ENCODE measurements at places on chromosomes 7 and 10.

DNA sequence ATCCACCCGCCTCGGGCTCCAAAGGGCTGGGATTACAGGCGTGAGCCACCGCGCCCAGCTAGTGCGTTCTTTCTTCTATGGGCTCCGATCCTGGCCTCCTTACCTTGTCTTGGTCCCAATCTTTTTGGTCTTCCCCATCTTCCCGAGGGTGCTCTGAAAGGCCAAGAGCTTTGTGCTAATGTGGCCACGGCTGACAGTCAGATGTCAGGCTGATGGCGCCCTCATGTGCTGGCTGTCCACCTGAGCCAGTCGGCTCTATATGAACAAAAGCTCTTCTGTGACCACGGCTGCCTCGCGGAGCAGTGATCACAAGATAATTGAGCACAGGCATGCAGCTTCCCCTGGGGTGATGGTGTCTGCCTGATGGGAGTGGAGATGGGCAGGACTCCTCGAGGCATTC, 11.0 kb upstream of the AHCYL2 start:
- no peak for DNase-seq

DNA sequence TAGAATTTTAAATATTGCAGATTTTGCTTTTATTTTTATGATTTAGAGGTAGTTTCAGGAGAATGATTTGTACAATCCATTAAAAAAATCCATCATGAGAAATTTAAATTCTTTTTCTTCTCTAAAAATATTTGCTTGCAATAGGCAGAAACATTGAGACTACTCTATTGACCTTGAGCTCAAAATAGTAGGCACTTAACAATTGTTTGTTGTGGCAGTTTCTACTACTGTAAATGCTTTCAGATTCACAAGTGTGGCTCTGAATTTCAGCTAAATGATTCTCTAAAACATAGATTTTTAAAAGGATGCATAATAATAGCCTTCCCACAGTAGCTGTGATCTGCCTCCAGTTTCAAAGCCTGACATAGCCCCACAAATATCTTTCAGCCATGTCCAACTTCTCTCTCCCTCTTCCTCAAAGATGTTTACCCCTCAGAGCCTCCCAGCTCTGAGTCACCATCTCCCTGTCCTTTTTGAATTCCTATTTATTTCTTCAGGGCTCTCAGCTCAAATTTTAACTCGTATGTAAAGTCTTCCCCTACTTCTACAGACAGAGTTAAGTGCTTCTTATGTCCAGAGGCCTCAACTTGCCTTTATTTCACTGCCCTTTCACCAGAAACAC, 160.5 kb downstream of the AOAH start:
- no peak for DNase-seq

GRCh38 chr10:31704195-31704594, 224.4 kb downstream of the ARHGAP12 start:
- DNase-seq = no peak

GRCh38 chr10:282294-283139, 147.3 kb downstream of the ZMYND11 start:
- DNase-seq = peak; percentile 44

- no peak for DNase-seq
These were observed 236.4 kb downstream of the DNAJB6 start for GRCh38 chr7:157573244-157573643.

GRCh38 chr10:34157501-34157900, 657.6 kb downstream of the PARD3 start:
- DNase-seq = peak; percentile 25

DNA sequence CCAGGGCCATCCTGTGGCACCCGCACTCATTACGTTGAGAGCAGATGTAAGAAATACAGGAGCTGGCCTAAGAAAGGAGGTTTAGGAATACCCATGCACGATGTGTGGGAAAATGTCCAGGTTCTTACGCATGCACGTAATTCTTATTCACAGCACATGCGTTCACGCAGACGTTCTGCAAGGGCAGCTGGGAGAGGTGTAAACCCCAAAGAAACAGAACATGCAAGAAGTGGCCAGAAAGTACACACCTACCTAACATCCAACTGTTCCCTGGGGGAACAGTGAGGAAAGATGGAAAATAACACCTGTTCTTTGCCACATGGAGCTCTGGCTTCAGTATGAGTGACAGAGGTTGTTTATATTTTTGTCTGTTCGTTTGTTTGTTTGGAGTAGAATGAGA, 285.6 kb downstream of the PRPF18 start:
- no peak for DNase-seq

- peak; percentile 97 for DNase-seq
These were observed 208.3 kb downstream of the USP6NL start for GRCh38 chr10:11403116-11403515.

DNA sequence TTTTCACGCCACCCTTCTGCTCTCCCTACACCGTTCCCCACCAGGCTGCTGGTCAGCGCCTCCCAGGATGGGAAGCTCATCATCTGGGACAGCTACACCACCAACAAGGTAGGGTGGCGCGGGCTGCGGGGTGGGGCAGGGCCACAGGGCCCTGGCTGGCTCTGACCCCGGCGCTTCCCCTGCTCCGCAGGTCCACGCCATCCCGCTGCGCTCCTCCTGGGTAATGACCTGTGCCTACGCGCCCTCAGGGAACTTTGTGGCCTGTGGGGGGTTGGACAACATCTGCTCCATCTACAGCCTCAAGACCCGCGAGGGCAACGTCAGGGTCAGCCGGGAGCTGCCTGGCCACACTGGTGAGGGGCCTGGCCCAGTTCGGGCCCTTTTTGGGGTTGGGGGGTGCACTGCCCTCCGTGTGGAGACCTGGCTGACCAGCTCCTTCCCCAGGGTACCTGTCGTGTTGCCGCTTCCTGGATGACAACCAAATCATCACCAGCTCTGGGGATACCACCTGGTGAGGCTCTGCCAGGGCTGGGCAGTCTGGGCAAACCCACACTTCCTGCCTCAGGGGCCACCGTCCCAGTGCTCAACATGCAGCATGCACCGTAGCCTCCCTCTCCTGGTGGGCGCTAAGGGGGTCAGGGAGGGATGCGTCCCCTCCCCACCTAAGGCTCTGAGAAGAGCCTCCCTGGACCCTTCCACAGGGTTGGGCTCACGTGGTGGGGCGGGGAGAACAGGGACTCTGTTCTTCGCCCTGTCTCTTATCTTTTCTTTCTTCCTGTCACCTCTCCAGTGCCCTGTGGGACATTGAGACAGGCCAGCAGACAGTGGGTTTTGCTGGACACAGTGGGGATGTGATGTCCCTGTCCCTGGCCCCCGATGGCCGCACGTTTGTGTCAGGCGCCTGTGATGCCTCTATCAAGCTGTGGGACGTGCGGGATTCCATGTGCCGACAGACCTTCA, 4.0 kb downstream of the GNB2 start:
- DNase-seq = no peak

GRCh38 chr10:29710128-29710527, 75.4 kb upstream of the SVIL start:
- no peak for DNase-seq

DNA sequence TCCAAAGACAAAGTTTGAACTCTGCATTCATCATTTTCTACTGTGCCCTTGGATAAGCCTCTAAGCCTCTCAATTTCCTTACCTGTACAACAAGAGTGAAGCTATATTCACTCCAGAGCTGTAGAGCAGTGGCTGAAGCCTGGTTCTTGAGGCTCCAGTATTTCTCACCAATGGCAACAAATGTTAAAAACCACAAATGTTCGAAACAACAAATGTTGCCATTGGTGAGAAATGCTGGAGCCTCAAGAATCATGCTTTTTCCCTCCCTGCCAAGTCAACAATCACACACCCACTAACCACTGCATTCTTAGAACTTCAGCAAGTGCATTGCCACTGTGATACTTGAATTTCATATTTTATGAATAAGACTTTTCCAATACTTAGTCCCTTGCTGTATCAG, 237.9 kb downstream of the TMEM26 start:
- DNase-seq = no peak

DNA sequence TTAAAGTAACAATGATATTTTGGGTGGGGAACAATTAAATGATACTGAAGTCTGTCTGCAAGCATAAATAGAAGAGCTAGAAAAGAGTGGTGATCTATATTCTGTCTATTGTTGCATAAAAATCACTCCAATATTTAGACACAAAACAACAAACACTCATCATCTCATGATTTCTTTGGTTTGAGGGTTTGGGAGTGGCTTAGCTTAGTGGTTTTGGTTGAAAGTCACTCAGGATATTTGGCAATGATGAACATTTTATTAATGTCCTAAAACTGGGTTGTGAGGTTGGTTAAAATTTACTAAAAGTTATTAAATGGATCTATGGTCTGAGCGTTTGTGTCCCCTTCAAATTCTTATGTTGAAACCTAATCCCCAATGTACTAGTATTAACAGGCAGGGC, 54.7 kb upstream of the EGFR start:
- DNase-seq = no peak

GRCh38 chr7:102843850-102844249, 69.0 kb upstream of the LRRC17 start:
- DNase-seq = peak; percentile 36

DNA sequence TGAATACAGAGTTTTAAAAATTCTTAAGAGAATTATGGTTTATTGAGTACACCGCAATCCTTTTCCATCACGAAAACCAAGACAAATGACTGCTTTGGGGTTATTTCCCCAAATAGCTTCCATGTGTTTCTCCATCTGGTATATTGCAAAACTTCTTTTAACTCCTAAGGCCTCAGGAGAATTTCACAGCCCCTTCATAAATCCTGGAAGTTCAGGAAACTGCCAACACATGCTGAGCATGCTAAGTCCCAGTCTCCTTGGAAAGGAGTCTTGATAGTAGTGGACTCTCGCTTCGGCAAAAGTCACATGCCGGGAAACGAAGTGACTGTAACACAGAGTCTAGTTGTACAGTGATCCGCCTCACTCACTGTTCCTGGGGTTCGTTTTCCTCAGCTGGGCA, 88.1 kb upstream of the RSU1 start:
- DNase-seq = no peak

- DNase-seq = no peak
These were observed 121.5 kb downstream of the PKD1L1 start for GRCh38 chr7:47826754-47827153.

DNA sequence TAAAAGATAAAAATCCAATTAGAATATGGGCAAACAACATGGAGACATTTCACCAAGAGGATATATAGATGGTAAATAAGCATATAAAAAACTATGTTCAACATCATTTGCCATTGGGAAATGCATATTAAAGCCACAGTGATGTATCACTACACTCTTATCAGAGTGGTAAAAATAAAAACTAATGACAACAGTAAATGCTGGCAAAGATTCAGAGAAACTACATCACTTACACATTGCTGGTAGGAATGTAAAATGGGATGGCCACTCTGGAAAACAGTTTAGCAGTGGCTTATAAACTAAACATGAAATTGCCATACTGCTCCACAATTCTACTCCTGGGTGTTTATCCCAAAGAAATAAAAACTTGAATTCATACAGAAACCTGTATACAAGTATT, 59.2 kb downstream of the CROT start:
- no peak for DNase-seq

- peak; percentile 46 for DNase-seq
These were observed 5.5 kb downstream of the NKX2-3 start for GRCh38 chr10:99537989-99538917.
